ENCODE measurements at places on chromosomes 7 and 10.

GRCh38 chr10:43249151-43249961 lies 17.5 kb downstream of the RASGEF1A start:
- DNase-seq: peak; percentile 9

- DNase-seq: no peak
Measured at GRCh38 chr10:821322-821721, 110.2 kb downstream of the LARP4B start.

- no peak for DNase-seq
Measured at GRCh38 chr10:23522345-23522744, 83.5 kb downstream of the OTUD1 start.

DNA sequence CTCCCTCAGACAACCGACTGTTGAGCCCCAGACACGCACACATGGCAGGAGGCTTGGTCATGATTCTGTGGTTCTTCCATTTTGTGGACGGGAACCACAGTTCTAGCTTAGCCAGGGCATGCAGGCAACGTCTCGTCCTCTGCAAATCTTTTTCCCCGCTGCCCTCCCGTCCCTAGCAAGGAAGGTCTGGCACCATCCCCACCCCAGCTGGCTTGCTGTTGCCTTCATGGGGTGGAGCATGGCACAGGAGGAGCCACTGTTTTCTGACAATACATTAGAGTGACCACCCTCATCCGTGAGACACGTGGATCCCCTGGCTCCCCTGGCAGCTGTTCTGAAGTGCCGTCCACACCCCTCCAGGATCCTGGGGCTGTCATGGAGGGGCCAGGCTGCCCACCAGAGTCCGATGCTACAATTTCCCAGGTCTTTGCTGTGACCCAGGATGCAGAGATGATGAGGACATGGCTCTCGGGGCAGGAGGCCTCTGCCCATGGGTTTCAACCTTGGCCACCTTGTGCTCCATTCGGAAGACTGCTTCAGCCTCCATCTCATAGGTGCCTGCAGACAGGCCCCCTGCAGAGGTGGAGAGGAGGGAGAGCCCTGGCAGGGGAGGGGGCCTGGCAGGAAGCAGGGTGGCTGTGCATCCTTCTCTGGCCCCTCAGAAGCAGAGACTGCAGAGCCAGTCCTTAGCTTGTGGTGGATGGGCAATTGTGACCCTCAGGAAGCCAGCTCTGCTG lies 233.6 kb downstream of the GLRX3 start:
- no peak for DNase-seq

- DNase-seq: no peak
Measured at GRCh38 chr10:101066146-101066895, 4.5 kb downstream of the KAZALD1 start.

DNA sequence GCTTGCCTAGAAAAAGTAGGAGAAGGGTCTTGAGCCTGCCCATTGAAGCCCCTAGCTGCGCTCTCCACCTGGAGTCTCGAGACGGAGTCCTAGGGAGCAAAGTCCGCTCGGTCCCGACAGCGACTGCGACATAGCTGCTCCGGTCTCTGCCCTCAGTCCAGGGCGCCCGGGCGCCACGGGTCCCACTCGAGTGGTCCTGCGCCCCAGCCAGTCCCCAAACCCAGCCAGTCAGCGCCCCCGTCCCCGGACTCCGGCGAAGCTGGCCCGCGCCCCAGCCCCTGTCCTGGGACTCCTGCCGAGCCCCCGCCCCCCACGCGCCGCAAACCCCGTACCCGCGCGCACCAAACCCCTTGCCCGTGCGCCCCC lies 490 bp downstream of the TNS3 start:
- no peak for DNase-seq

- DNase-seq: no peak
Measured at GRCh38 chr10:3681642-3682554, 103.1 kb downstream of the KLF6 start.

GRCh38 chr10:69948261-69948660 lies 104.4 kb upstream of the MACROH2A2 start:
- no peak for DNase-seq

DNA sequence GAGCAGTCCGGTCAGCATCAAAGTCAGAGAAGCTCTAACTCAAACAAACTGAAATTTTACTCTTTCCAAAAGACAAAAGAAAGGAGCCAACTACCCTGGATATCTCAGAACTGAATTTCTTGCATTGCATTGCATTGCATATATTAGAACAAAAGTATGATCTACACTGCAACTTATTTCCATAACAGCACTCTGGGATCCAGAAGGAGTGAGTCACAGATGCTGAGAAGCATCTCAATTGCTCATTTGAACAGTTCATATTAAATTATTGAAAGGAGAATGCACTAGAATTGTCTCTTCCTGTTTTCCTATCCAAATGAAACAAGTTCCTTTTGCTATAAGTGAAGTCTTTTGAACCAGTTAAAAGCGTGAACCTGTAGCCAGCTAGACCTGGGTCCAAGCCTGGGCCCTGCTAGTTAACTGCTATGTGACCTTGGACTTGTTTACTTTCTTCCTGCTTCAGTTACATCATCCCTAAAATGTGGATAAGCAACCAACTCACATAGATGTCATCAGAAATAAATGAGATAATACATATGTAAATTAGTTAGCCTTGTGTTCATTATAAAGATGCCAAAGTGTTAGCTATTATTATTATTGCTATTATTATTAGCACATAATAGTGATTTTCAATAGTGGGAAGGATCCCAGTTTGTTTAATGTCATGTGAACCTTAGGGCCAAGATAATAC lies 184.1 kb downstream of the CREB5 start:
- no peak for DNase-seq

- DNase-seq: no peak
Measured at GRCh38 chr10:71531485-71532446, 135.0 kb downstream of the CDH23 start.

DNA sequence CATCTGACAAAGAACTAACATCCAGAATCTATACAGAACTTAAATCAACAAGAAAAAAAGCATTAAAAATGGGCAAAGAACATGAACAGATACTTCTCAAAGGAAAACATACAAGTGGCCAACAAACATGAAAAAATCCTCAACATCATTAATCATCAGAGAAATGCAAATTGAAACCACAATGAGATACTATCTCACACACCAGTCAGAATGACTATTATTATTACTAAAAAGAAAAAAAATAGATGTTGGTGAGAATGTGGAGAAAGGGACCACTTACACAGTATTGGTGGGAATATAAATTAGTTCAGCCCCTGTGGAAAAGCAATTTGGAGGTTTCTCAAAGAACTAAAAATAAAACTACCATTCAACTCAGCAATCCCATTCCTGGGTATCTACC lies 89.1 kb upstream of the ADO start:
- DNase-seq: no peak

- no peak for DNase-seq
Measured at GRCh38 chr10:62205750-62206399, 62.8 kb downstream of the RTKN2 start.

GRCh38 chr10:14086596-14086995 lies 244.1 kb downstream of the FRMD4A start:
- no peak for DNase-seq

DNA sequence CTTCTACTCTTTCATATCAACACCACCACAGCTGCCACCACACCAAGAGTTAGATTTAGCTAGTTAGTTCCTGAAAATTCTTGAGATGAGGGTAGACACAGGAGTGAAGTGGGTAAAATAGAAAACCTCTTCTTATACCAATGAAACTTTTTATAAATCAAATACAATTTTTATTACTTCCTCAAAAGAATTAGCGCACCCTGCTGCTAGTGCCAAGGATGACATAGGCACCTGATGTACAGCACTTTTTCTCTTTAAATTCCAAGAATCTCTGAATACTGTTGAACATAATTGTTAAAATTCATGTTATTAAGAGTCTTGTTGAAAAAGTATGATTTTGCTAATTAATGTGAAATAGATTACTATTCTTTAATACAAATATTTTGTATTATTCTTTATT lies 11.4 kb downstream of the ZWINT start:
- no peak for DNase-seq

DNA sequence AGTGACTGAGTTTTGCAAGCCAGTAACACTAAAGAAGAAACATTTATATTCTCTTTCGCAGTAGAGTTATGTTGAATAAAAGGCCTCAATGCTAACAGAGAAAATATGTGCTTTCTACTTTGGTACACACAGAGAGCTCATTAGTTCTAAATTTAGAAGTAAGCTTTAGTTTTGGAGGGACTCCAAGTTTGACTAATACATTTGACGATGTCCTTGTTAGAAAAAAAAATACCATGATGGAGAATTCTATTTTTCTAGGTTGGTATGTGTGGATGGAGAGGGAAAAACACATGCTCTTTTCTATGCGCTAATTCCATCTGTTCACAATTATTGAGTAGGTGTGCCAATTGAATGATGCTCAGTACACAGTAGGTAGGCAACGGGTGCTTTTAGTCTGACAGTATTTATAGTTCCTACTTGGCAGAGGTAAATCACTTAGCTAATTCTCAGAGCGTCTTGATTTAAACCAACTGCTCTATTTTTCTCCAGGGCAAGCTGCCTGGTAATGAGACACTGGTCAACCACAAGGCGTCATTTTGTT lies 327.2 kb upstream of the AKR1E2 start:
- DNase-seq: no peak

DNA sequence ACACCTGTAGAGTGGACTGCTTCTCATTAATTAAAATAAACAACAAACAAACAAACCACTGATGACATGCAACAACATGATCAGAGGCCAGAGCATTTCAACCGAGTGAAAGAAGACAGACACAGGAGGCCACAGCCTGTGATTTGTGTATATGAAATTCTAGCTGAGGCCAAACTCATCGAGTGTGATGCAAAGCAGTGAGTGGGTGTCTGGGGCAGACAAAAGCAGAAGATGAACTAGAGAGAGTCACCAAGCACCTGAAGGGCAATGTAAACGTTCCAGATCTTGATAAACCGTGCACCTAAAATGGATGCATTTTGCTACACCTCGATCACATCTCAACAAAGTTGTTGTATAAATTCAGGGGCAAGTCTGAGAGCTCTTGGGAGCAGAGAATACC lies 108.4 kb downstream of the KLF6 start:
- no peak for DNase-seq

GRCh38 chr7:37068038-37068437 lies 343.7 kb upstream of the AOAH start:
- no peak for DNase-seq

DNA sequence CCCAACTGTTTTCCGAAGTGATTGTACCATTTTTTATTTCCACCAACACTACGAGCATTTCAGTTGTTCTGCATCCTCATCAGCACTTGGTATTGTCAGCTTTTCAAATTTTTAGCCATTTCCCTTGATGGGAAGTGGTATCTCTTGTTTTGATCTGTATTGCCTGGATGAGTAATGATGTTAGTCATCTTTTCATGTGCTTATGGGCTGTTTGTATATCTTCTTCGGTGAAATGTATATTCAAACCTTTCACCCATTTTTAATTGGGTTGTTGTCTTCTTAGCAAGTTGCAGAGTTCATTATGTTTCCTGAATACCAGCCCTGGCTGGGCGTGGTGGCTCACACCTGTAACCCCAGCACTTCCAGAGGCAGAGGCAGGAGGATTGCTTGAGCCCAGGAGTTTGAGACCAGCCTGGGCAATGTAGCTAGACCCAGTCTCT lies 22.1 kb downstream of the CLIP2 start:
- DNase-seq: no peak

- DNase-seq: no peak
Measured at GRCh38 chr7:17342756-17343155, 44.3 kb downstream of the AHR start.

GRCh38 chr7:93860261-93860660 lies 30.3 kb downstream of the TFPI2 start:
- no peak for DNase-seq

DNA sequence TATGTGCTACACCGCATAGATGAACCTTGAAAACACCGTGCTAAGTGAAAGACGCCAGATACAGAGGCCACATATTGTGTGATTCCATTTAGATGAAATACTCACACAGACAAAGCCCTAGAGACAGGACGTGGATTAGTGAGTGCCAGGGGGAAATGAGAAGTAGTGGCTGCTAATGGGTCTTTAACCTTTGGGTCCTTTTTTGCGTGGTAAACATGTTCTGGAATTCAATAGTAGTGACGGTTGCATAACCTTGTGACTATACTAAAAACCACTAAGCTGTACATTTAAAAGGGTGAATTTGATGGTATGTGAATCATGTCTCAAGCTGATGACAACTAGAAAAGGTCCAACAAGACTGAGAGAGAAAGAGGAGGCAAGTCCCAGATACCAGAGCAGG lies 15.6 kb downstream of the SMKR1 start:
- no peak for DNase-seq

DNA sequence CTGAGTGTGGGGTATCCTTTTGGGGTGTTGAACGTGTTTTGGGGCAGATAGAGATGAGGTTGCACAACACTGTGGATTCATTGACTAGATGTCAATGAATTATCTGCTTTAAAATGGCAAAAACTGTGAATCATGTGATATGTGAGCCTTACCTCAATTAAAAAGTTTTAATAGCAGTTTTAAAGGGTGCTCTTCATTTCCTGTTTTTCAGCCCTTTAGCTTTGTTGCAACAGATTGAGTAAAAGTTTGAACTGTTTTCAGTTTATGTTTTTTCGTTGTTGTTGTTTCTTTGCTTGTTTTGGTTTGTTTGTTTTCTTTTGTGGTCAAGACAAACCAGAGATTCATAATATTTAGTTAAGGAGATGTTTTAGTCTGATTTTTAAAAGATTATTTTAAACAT lies 9.4 kb downstream of the TAS2R41 start:
- DNase-seq: no peak

- DNase-seq: no peak
Measured at GRCh38 chr10:132371641-132372081, 25.3 kb upstream of the PWWP2B start.

- no peak for DNase-seq
Measured at GRCh38 chr10:79327090-79327457, 20.2 kb upstream of the PPIF start.

DNA sequence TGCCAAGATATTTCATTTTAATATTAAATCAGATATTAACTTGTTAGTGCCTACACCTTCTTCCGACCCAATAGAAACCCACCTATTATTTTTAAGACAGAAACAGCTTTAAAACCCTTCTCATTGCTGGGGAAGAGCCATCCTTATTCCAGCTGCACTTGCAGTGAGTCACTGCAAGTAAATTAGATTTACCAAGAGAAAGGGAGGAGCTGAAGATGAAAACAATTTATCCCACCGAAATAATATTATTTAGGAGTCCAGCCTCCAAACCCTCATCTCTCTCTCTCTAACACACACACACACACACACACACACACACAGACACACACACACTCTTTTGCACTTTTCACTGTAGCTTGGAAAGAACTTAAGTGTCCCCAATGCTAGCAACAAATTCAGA lies 26.9 kb downstream of the TWIST1 start:
- DNase-seq: no peak

- DNase-seq: no peak
Measured at GRCh38 chr10:91604553-91605534, 28.0 kb downstream of the PPP1R3C start.

DNA sequence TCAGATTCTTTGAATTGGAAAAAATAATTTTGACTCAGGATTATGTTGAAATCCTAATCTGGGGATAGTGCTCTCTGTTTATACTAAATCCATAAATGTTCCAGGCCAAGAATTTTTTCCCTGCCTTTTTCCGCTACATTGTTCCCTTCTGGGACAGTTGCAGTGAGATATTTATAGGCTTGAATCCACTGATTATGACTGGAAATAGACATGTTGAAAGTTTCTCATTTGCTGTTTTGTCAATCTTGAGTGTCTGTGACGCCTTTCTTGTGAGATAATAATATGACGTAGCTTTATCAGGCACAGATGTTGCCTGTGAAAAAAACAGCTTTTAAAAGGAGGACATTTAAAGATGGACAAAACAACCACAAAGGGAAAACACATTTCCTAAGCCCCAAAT lies 155.9 kb downstream of the ARID5B start:
- no peak for DNase-seq
